ENCODE measurements at places on chromosomes 3 and 15. TPM values are rescaled to one million over a fixed set of nuclear protein-coding genes. Genes with fewer than 3 reads are reported as not detected.

DNA sequence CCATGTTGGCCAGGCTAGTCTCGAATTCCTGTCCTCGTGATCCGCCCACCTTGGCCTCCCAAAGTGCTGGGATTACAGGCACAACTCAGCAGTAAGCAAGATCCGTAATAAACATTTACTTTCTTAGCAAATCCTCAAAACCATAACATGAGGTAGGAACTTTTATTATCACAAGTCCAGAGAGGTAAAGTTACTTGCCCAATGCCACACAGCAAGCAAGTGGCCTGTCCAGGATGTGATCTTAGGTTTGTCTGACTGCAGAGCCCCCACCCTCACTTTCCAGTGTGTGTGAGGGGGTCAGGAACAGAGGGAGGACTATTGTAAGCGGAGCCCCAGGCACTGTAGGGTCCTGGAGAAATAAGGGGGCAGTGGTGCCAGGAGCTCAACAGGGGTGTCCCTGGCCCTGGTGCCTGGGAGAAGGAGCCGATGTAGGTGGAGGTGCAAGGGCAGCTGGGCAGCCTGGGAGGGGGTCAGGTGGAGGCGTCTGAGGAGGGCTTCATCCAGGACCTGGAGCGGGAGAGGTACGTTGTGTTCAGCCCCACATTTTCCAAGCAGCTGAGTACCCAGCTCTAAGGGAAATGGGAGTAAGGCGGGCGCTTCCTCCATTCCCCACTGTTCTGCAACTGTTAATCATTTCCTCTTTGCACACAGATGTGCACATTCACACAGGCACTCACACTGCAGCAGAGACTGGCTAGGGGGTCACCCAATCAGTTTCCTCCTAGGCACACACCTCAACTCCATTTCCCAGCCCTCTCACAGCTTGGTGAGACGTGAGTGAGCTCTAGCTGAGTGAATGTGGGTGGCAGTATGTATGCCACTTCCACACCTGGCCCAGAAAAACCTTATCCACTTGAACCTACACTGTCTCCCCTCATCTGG lies 5.9 kb downstream of the RPUSD3 start:
- H3K36me3 ChIP-seq = no peaks in the 10 kb centered on the region
- H3K4me1 ChIP-seq = peaks cover 6% of the 10 kb centered on the region
- DNase-seq = no peak
- H3K4me3 ChIP-seq = no peak overlapping the region
- no peaks in the 10 kb centered on the region for H3K27me3 ChIP-seq

DNA sequence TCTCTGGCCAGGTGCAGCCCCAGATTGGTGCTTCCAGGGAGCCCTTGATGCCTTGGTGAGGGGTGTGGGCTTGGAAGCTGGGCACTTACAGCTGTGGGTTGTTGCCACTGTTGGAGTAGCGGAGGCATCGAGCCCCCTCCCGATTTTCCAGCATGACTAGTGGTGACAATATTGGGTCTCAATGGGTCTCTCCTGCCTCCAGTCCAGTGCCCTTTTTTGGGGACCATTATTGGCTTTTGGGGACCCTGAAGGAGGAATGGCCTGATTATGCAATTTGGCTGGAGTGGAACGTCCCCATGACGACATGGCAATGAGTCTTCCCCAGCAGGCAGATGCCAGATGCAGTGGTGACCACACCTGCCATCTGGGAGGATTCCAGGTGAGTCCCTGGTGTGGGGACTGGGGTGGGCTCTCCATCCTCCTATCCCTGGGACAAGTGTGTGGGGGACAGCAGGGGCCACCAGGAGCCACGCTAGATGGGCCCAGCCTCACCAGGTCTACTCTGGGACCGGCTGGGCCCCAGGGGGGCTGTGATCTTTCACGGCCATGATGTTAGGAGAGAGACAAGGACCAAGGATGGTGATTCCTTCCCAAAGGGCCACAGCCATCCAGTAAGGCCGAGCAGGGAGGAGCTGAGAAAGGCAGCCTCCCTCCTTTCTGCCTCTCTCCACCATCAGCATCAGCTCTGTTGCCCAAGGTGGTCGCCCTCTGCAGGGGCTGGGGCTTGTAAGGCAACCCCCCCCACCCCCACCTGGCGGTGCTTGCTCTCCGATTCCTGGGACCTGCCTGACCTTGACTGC lies 196.8 kb downstream of the GOLGA6L6 start:
- H3K27ac ChIP-seq = no peak overlapping the region
- H3K4me1 ChIP-seq = no peaks in the 10 kb centered on the region
- no peaks in the 10 kb centered on the region for H3K36me3 ChIP-seq
- H3K4me3 ChIP-seq = no peak overlapping the region

DNA sequence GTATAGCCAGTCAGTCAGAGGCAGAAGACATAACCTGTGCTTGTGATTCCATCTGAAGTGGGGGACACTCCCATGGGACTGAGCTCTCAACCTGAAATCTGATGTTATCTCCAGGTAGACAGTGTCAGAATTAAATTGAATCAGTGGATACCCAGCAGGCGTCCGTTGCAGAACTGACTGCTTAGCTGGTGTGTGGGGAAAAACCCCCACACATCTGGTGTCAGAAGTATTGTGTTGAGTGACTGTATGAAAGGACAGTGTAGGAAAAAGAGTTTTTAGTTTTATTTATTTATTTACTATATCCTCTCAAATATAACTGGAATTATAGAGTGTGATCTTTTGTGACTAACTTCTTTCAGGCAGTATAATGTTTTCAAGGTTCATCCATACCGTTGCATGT lies 10.4 kb downstream of the KPNA4 start:
- no peak overlapping the region for H3K27ac ChIP-seq
- DNase-seq = no peak
- no peaks in the 10 kb centered on the region for H3K4me1 ChIP-seq
- H3K4me3 ChIP-seq = no peak overlapping the region
- no peaks in the 10 kb centered on the region for H3K36me3 ChIP-seq

- no peak overlapping the region for H3K4me3 ChIP-seq
- H3K27ac ChIP-seq = no peak overlapping the region
- H3K36me3 ChIP-seq = no peaks in the 10 kb centered on the region
- DNase-seq = no peak
Measured at GRCh38 chr3:124266487-124266886, 274.6 kb upstream of the ROPN1 start.

- H3K4me1 ChIP-seq = no peaks in the 10 kb centered on the region
- H3K27ac ChIP-seq = no peak overlapping the region
- H3K27me3 ChIP-seq = no peaks in the 10 kb centered on the region
- no peaks in the 10 kb centered on the region for H3K36me3 ChIP-seq
- no peak overlapping the region for H3K4me3 ChIP-seq
- DNase-seq = no peak
Measured at GRCh38 chr3:81497572-81498251, 263.7 kb downstream of the GBE1 start.

GRCh38 chr3:176514297-176514696 lies 683.0 kb downstream of the TBL1XR1 start:
- no peaks in the 10 kb centered on the region for H3K27me3 ChIP-seq
- H3K4me1 ChIP-seq = no peaks in the 10 kb centered on the region
- no peaks in the 10 kb centered on the region for H3K36me3 ChIP-seq
- DNase-seq = no peak
- H3K27ac ChIP-seq = no peak overlapping the region
- H3K4me3 ChIP-seq = no peak overlapping the region

DNA sequence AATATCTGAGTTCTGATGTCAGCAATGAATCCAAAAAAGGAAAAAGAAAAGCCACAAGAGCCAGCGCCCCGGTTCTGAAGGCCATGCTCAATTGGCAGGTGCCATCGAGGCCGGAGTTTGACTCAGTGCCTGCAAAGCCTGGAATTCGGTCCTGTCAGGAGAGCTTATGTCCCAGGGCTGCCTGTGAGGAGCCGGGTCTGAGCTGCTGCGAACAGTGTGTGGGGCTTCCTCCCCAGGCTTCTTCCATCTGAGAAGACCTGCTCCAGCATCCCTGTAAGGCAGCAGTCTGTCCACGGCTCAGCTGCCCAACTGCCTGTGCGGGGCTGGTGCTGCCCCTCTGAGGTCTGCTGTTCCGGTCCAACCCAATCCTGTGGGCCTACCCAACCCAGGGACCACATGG lies 46.1 kb downstream of the ROPN1B start:
- no peaks in the 10 kb centered on the region for H3K4me1 ChIP-seq
- no peaks in the 10 kb centered on the region for H3K27me3 ChIP-seq
- H3K36me3 ChIP-seq = no peaks in the 10 kb centered on the region
- H3K27ac ChIP-seq = no peak overlapping the region
- H3K4me3 ChIP-seq = no peak overlapping the region

GRCh38 chr3:125213946-125214542 lies 1.5 kb upstream of the SLC12A8 start:
- no peaks in the 10 kb centered on the region for H3K36me3 ChIP-seq
- DNase-seq = no peak
- no peak overlapping the region for H3K27ac ChIP-seq
- no peak overlapping the region for H3K4me3 ChIP-seq
- peaks cover 10% of the 10 kb centered on the region for H3K27me3 ChIP-seq
- peaks cover 5% of the 10 kb centered on the region for H3K4me1 ChIP-seq

The VILL gene
- 166 TPM for total RNA-seq

All from colonic mucosa (tissue), 4 donors.